Kidney (tissue), 22 donors: ENCODE measurements at places on chromosomes 16 and 17. TPM values are rescaled to one million over a fixed set of nuclear protein-coding genes. Genes with fewer than 3 reads are reported as not detected.

C17orf113 gene
- 1.1 TPM for polyA plus RNA-seq

IL34 gene
- polyA plus RNA-seq, result 5.9 TPM

BMERB1 gene
- 33.4 TPM for polyA plus RNA-seq

CCL17 gene
- not detected for polyA plus RNA-seq

SLFN5 gene
- polyA plus RNA-seq, result 2.0 TPM

EME1 gene
- polyA plus RNA-seq, result not detected

TMEM88 gene
- polyA plus RNA-seq, result 59.8 TPM
